ENCODE measurements at places on chromosomes 16 and 17. TPM values are rescaled to one million over a fixed set of nuclear protein-coding genes. Genes with fewer than 3 reads are reported as not detected.

DNA sequence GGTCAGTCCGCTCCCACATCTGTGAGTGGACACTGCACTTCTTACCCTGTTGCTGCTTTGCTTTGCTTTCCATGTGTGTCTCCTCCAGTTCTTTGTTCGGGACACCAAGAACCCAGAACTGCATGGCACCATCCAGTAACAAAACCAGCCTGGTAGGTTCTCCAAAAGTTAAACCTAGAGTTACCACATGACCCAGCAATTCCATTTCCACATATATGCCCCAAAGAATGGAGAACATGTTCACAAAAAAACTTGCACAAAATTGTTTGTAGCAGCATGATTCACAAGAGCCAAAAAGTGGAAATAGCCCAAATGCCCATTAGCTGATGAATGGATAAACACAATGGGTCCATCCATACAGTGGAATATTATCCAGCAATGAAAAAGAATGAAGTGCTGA is 10.3 kb upstream of the CCL22 start:
- no peak for DNase-seq

DNA sequence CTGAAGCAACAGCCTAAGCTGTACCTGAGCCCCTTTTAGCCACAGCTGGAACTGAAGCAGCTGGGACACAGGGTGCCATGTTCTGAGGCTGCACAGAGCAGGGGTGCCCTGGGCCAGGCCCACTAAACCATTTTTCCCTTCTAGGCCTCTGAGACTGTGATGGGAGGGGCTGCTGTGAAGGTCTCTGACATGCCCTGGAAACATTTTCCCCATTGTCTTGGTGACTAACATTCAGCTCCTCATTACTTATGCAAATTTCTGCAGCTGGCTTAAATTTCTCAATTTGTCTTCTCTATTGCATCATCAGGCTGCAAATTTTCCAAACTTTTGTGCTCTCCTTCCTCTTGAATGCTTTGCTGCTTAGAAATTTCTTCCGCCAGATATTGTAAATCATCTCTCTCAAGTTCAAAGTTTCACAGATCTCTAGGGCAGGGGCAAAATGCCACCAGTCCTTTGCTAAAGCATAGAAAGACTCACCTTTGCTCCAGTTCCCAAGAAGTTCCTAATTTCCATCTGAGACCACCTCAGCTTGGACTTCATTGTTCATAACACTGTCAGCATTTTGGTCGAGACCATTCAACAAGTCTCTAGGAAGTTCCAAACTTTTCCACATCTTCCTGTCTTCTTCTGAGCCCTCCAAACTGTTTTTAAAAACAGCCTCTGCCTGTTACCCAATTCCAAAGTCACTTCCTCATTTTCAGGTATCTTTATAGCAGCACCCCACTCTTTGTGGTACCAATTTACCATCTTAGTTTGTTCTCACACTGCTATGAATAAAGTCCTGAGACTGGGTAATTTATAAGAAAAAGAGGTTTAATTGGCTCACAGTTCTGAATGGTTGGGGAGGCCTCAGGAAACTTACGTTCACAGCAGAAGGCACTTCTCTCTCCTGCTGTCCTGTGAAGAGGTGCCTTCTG is 49.8 kb downstream of the TMEM100 start:
- DNase-seq, result no peak

GRCh38 chr17:17181666-17182597 is 24.2 kb downstream of the PLD6 start:
- DNase-seq, result no peak

The SMCR8 gene
- total RNA-seq, result 18.8 TPM

The KRT16 gene
- not detected for total RNA-seq

The ACD gene
- 54.0 TPM for total RNA-seq

The ITGA2B gene
- total RNA-seq, result 2.6 TPM

The DPEP3 gene
- total RNA-seq, result 0.23 TPM

The KRTAP4-5 gene
- not detected for total RNA-seq

The TERB1 gene
- not detected for total RNA-seq

The FBXW10 gene
- not detected for total RNA-seq

The CORO6 gene
- total RNA-seq, result 17.3 TPM

The CCL5 gene
- 13.1 TPM for total RNA-seq

Data from activated naive CD4-positive, alpha-beta T cell treated with anti-CD3 and anti-CD28 coated beads, Interleukin-2, amount 50 U/mL, for 72 hours (primary cell).